Umbilical cord (tissue), 2 donors: ENCODE measurements at places on chromosomes 3 and 15. TPM values are rescaled to one million over a fixed set of nuclear protein-coding genes. Genes with fewer than 3 reads are reported as not detected.
A peak's percentile ranks its signal among the peaks of the same experiment; 100 is the strongest.

GRCh38 chr15:92151741-92152140, 241.9 kb upstream of the ST8SIA2 start:
- DNase-seq: no peak

DNA sequence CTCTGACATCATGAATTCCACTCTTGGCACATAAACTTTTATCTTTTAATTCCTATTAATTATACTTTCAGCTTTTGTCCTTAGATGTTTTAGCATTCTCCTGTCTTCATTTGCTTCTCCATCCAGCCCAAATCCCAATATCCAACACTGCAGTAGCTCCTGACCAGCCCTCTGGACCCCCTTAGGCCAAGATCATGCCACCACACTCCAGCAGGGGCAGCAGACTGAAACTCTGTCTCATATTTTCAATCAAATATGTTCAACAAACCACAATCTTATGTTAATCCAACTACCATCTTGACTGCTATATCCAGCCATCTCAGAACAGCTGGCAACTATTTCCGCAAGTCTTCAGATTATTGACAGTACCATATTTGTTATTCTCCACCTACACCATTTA, 315.8 kb upstream of the ROBO2 start:
- no peak for DNase-seq

- DNase-seq: no peak
These were observed 3.1 kb downstream of the HGD start for GRCh38 chr3:120678984-120679383.

DNA sequence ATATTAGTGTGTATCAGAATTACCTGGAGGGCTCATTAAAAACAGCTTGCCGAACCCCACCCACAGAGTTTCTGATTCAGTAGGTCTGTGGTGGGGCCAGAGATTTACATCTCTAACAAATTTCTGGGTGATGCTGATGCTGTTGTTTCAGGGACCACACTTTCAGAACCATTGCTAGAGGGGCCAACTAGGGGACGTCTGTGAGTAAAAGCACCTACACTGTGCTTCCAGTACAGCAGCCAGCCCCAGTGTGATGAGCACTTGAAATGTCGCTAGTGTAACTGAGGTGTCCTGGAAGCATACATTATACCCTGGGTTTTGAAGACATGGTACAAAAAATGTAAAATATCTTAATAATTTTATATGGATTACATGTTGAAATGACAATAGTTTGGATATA, 33.0 kb downstream of the AGTR1 start:
- no peak for DNase-seq

DNA sequence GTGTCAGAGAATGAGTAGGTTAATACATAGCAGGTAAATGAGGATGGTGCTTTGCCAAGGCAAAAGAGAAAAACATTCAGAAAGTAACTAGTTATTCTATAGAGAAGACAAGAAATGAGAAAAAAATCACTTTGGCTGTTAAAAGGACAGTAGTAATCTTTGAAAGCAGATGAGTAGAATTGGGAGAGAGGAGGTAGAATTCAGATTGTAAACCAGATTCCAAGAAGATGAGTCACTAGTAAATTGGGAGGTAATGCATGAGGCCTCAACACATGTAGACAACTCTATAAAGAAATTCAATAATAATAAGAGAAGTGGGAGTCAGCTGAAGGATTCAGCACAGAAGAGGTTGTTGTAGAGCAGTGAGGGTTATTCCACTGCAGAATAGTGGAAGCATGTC, 81.4 kb downstream of the MBNL1 start:
- no peak for DNase-seq

CTXN2 gene
- total RNA-seq: 1.2 TPM

GRCh38 chr15:70788114-70789049, 25.0 kb upstream of the UACA start:
- DNase-seq: peak; percentile 87
